ENCODE measurements at places on chromosomes 7 and 10.

GRCh38 chr10:113716109-113716910 lies 35.2 kb upstream of the PLEKHS1 start:
- DNase-seq, result no peak

DNA sequence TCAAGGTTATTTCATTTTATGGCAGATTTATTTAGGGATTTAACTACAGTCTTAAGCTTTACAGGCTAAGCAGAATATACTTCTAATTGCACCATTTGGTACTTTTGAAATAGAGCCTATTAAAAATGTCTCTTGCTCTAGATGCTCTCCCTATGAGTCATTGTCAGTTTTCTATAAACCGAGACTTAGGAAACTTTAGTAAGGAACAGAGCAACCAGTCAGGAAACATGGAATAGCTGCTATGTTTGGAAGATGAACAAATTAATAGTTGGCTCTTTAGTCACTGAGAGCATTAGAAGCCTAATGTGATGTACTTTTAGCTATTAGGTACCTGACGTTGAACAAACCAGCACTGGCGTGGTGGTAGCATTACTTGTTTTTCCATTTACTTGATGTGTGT lies 35.3 kb downstream of the INPP5F start:
- DNase-seq, result no peak

DNA sequence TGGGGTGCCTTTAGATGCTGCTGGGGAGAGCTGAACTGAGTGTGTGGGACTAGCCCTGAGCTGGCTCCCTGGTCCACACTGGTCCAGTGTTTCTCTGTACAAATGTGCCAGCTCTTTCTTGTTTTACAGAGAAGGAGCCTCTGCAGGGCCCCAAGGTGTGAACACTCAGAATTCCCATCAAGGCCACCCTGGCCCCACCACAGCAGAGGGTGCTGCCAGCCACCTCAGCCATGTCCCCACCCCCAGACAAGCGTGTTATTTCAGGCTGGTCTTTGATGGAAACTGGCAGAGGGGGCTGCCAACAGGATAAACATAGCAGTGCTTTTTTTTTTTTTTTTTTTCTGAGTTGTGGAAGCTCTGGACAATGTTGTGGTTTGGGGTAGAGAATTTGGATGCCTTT lies 68.5 kb upstream of the LRRC18 start:
- no peak for DNase-seq

GRCh38 chr10:75469006-75469616 lies 37.7 kb downstream of the LRMDA start:
- DNase-seq, result no peak

DNA sequence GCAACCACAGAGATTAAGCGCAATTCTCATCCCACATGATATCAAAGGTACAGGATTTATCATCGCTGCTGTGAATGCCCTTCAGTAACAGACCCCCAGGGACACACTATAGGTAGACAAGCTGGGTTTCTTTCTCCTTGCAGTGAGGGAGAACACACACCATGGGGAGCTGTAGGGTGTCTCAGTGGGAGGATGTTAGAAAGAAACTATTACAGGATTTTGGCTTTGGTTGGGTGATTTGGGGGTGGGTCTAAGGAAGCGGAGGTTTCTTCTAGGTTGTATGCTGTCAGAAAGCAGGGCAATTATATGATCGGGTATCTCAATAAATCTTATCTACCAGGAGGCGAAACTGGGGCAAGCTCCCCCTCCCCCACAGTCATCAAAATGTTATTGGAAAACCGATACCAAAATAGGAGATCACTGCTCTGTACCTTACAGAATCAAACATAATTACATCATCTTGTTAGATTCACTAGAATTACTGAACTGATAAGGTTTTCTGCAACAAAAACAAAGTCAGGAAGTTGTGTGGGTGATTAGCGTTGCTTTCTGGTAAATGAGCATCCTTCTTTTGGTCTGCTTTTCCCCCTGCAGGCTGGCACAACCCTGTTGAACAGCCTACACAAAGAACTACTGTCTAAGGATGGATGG lies 209.7 kb downstream of the TEX36 start:
- no peak for DNase-seq

- no peak for DNase-seq
These were observed 40.3 kb downstream of the RGS10 start for GRCh38 chr10:119502209-119502608.

GRCh38 chr10:34811968-34812514 lies 3.1 kb downstream of the PARD3 start:
- no peak for DNase-seq

DNA sequence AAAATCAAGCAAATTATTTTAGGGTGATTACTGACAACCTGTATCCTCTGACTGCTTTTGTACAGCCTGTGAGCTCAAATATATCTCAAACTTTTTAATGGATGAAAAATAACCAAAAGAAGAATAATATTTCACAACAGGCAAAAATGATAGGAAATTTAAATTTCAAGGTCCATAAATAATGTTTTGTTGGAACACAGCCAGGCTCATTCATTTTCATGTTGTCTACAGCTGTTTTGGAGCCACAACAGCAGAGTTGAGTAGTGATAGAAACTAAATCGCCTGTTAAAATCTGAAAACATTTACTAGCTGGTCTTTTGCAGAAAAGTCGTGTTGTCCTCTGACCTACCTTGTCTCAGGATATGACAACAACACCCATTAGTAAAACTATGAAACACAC lies 75.9 kb downstream of the GLI3 start:
- DNase-seq, result no peak

GRCh38 chr7:97246317-97246716 lies 128.8 kb downstream of the SDHAF3 start:
- DNase-seq, result no peak

GRCh38 chr10:30581779-30582380 lies 47.7 kb downstream of the LYZL2 start:
- DNase-seq, result peak; percentile 0

DNA sequence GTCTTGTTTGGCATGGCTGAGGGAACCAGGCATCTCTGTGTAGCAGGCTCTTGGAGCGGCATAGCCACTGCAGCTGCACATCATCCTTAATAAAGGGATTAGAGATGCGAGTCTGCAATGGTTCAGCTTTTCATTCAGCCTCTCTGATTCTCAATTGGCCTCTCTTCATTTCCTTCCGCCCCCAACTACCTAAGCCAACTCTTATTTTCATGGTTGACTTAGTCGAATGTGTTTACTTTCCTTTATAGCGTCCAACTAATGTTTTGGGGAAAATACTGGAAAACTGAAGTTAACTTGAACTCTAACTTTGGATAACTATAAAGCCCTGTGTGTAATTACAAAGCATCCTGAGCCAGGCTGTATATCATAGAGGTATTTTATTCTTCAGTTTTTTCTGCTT lies 202.2 kb upstream of the KIAA1217 start:
- DNase-seq, result no peak
